ENCODE measurements at places on chromosomes 1 and 21.

DNA sequence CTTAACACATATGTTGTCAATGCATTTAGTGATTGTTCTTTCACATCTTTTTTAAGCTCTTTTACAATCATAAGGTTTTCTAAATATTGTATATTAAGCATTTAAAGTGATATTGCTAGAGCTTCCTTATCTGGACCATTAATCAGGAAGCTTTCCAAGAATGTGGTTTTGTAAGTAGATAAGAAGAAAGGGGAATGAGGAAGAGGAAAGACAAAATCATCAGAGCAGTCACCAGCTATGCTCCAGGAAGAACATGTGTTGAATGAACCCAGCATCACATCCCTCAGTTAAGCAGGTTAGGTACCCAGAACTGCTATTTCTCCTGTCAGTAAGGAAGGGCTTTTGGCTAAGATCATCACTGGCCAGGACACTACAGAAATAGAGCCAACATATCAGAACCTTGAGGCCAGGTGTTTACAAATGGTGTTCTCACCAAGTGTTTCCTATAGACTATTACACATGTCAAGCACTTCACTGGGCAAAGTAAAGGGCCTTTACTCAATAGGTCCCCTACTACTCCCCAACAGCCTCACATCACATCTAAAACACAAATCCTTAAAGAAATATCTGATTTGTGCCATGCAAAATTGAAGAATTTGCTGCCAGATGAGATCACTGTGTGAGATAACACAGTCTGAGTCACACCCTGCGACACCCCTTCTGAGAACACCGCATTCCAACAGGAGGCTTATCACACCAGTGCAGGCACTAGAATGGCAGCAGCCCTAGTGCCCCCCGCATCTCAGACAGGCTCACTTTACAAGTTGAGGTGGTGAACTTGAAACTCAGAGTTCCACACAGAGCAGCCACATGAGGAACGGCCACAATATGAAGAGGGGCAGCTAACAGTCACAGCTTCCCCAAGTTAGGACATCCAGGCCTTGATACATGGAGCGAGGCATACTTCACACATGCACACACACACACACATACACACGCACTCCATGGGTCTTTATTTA lies 1.8 kb upstream of the SPRR2A start:
- DNase-seq, result no peak

GRCh38 chr1:87549738-87550137 lies 221.1 kb downstream of the LMO4 start:
- DNase-seq, result no peak

- no peak for DNase-seq
Measured at GRCh38 chr1:116111524-116112021, 374 bp downstream of the MAB21L3 start.

- DNase-seq, result no peak
Measured at GRCh38 chr1:238589843-238590435, 699.2 kb upstream of the ZP4 start.

- DNase-seq, result no peak
Measured at GRCh38 chr1:168088511-168089325, 48.0 kb downstream of the GPR161 start.

DNA sequence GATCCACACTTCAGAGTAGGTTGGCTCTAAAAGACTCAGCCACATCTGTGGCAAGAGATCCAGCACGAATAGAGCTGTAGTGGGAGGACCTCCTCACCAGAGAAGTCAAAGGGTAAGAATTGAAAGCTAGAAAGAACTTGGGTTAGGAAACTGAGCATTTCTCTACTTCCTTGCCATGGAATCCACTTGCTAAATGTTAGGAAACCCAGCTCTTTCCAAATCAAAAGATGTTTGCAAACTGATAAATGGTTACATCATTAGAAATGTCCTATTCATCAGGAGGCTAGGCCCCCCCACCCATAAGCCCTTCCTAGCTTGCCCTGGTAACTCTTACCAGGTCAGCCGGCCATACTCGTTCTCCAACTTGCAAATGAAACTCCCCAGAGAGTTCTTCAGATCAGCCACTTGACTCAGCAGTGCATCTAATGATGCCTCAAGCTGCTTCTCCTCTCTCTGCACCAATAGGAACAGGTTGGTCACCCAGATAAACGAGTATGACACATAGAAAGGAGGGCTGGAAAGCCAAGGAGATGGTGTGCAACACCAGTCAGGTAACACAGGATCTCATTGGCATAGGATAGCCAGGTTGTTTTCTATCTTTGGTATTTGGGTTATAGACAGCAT lies 1.5 kb downstream of the MED8 start:
- no peak for DNase-seq

DNA sequence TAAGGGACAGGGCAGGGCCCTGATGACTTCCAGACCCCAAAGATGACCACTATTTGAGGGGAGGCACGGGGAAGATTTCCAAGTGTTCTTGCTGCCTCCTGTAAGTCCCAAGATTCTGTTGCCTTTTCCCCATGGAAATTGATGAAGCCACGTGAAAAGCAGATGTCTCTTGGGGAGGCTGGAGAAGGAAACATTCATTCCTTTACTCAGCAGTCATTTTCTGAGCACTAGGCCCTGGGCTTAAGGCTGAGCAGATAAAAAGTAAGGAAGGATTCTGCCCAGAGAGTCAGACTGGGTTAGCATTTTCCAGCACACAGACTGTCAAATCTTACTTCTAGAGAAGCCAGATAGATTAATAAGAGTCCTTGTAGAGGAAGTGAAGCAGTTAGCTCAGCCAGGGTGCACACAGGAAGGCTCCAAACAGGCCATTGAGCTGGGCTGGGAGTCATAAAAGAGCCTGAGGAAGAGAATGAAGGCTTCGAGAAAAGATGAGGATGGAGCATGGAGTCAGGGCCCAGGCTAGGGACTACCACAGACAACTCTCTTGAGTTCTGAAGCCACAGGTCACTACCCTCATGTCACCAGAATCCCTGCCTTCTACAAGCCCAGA lies 10.1 kb downstream of the EXTL1 start:
- no peak for DNase-seq

- no peak for DNase-seq
Measured at GRCh38 chr1:34730485-34730884, 24.4 kb upstream of the GJB5 start.

DNA sequence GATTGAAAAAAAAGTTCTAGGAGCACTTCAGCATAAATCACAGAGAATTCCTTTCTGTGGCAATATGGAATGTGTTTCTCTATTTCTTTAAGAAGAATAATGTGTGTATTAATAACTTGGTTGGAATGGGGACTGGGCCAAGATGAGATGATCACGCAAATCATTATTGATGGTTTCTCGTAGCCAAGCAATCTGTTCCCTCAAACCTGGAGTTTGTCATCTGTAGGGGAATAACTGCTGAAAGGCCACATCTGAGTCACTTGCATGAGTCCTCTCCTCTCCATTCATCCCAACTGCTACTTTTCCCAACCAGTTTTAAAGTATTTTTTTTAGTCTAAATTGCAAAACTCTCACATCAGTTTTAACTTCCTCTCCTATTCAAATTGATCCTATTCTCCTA lies 480.4 kb downstream of the PLPP3 start:
- DNase-seq, result no peak

GRCh38 chr1:231278100-231278790 lies 37.2 kb downstream of the GNPAT start:
- DNase-seq, result no peak
